ENCODE measurements at places on chromosomes 7 and 10. TPM values are rescaled to one million over a fixed set of nuclear protein-coding genes. Genes with fewer than 3 reads are reported as not detected.
A peak's percentile ranks its signal among the peaks of the same experiment; 100 is the strongest.

GRCh38 chr10:50410066-50410811, 158.9 kb upstream of the ASAH2 start:
- no peak for DNase-seq

DNA sequence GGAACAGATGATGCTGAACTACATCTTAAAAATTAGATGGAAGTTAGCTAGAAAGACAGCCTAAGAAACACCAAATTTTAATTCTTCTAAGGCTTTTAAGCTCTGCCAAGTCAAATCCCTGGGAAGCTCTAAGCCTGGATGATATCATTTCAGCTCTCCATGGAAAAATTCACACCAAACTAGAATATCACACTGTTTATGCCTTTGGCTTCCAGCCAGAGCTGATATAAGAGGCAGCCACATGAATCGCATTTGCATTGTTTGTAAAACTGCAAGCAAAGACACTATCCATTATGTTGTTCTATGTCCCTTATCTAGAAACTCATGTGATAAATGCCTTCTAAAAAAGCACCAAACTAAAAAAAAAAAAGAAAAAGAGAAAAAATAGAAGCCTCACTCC, 430.4 kb downstream of the GRID1 start:
- DNase-seq = no peak

DNA sequence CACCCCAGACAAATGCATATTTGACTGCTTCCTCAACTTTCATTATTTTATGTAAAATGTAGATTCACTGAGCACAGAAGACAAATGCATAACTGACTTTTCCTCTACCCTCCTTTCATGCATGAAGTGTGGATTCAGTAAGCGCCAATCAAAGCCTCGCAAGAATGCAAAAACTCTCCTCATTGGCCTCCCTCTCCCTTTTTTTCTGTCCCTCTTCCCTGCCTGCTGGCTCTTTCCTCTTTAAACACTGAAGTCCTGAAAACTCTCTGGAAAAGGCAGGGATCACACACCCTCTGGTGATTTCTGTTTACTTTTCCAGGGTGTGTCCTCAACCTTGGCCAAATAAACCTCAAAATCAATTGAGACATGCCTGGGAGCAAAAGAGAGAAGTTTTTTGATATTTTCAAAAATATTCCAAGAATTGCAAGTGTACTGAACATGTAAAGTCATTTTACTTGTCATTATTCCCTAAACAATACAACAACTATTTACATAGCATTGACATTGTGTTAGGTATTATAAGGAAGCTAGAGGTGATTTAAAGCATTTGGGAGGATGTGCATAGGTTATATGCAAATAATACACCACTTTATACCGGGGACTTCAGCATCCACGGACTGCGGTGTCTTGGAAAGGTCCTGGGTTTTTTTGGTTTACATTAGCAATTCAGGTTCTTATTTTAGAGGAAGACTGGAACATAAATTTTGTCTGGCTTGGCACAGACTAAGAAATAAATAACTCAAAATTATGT, 71.4 kb downstream of the SEC61G start:
- no peak for DNase-seq

DNA sequence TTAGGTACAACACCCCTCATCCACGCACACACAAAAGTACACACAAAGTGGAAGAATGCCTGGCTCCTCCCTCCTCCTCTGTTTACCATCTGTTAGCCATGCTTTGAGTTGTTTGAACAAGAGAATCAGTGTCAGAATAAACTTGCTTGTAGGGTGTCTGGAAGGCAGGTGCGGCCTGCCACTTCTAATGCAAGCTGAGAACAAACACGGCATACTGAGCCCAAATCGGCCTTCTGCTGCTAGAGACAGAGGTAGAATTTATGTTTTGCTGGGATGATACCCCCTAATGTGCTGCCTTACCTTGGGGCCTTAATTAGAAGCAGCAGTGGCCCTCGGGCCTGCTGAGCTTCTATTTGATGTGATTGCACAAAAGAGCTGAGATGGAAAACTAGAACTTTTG, 24.9 kb upstream of the FAM180A start:
- no peak for DNase-seq

DNA sequence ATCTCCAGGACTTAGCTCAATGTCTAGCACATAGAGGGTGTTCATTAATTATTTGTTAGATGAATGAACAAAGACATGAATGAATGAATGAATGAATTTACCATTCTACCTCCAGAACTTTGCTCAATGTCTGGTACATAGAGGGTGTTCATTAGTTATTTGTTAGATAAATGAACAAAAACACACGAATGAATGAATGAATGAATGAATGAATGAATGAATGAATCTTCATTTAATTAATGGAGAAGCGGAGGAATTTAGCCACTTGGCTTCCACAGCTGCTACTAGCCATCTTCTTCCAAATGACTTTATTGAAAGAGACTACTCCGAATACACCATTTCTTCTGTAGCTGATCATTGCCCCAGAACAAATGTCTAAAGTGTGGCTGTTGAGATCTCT, 368.9 kb downstream of the FRMD4A start:
- DNase-seq = no peak

DNA sequence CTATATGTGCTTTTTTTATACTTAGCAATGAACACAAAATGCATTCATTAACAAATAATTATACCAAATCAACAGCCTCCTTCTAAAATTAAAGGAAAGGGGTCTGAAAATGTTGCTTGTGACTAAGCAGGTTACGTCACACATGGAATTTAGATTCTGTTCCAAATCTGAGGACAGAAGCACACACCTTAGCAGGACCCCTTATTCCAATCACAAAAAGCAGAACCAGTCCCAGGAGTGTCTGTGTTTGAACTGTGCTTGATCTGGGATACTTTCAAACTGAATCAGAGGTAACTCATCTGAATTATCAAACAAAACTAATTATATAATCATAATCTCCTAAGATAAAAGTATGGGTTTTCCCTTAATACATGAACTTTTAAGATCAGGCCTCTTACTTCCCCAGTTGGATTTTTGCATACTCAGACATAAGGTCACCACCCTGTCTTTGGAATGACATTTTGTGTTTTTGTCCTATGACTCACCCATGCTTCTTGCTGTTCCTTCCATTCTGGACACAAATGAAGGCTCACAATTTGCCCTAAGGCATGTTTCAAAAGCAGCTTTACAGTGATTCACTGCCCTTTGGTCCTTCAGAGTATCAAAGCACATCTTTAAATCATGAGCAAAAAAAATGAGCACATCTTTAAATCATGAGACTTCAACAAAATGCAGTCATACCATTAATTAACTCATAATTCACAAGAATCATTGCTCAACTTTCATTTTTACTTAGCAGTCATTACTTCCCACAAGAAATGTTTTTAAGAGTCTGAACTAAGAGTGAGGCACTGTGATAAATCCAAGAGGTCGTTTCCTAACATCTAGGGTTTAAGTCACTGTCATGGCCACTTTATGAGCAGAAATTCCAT, 35.5 kb downstream of the SEMA3C start:
- no peak for DNase-seq

GRCh38 chr10:30999070-30999712, 32.5 kb downstream of the ZNF438 start:
- no peak for DNase-seq

GRCh38 chr7:361680-362401, 71.9 kb downstream of the FOXL3 start:
- DNase-seq = no peak

DNA sequence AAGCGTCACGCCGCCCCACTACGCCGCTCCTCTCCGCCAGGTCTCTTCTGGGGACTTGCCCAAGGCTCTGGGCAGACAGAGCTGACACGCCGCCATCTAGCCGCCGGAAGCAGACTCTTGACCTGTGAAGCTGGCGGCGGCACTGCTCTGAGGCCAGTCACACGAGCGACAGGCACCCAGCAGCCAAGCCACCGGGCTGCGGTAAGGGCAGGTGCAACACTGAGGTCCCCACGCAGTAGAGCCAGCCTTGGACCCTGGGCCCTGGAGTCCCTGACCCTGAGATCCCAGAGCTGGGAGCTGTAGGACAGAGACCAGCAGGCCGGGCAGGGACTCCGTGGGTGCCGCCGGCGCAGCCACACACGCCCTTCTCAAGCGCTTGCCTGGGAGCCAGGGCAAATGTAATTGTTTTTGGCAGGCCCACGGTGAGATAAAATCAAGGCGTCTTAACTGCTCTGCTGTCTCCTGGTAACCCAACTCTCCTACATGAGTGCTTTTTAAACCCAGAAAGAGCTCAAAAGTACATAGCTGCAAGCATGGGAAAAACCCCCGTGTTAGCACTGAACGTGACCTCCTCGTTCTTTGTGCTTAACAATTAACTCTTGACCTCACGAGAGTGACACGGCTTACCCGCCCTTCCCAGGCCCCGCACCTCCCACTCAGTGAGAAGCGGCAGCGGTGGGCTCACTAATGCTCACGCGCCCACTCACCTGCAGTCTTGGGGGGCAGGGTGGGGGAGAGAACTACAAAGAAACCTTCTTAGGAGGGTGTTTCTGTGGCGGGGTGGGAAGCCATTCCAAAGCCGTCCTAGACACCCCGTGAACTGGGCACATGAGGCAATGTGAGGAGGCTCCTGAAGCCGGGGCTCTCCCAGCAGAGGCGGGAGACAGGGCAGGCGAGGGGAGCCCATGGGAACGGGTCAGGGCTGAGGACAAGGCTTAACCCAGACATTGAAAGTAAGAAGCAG, 8.5 kb downstream of the GPER1 start:
- no peak for DNase-seq

The SAMD9 gene
- 1.9 TPM for total RNA-seq

- no peak for DNase-seq
These were observed 987 bp upstream of the EXOC6 start for GRCh38 chr10:92847202-92847864.

The SP4 gene
- total RNA-seq = 13.6 TPM

The FANK1 gene
- total RNA-seq = 60.9 TPM

GRCh38 chr7:21030237-21030871, 243.7 kb upstream of the SP8 start:
- DNase-seq = no peak

The ZC3HAV1L gene
- total RNA-seq = 22.6 TPM

The LRIT1 gene
- 6.6 TPM for total RNA-seq

DNA sequence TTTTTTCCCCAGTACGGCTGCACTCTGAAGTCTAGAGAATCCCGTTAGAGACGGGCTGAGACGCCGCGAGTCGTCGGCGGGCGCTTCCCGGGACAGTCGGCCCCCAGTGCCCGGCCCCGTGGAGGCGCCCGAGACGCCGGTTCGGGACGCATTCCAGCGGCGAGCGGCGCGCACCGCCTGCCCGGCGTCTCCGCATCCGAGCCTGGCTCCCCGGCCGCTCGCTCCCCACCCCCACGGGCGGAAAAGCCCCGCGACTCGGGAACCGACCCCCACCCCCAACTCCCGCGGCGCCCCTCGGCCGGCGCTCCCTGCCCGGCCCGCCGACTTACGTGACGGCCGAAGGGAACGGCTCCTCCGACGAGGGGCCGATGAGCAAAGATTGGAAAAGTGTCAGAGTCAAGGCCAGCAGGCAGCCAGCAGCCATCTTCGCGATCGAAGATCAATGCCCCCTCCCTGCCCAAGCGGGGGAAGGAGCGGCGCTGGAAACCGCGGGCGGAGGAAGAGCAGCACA, 486 bp downstream of the CACNA2D1 start:
- DNase-seq = peak; percentile 37

DNA sequence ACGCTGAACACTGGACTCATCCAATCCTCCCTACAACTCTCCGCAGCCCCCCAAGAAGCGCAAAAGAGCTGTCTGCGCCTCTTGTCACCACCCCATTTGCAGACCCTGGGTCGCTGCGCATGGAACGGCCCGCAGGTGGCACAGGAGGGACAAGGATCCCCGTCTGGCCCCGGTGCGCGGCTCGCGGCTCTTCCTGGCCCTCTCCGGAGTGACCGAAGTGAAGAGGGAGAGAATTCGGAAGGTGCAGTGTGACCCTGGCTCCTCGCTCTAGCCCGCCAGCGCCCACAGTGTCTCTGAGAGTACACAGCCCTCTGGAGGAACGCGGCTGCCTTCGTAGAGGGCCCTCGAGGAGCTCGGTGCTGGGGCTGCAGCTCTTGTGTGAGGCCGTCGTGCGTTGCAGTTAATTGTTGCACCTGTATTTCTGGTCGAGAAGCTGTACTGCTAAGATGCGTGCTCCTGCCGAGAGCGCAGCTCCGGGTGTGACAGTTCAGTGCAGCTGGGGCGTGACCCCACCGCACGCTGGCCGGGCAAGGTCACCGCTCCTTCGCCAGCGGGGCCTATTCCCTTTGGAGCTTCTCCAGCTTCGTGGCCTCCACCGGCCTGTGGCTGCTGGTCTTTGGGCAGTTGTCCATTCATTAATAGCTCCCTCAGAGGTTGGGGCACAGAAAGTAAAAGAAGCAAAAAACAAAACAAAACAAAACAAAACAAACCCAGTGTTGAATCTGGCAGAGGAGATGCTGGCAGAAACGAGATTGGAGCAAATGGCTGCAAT, 119.0 kb downstream of the SEC23IP start:
- no peak for DNase-seq

DNA sequence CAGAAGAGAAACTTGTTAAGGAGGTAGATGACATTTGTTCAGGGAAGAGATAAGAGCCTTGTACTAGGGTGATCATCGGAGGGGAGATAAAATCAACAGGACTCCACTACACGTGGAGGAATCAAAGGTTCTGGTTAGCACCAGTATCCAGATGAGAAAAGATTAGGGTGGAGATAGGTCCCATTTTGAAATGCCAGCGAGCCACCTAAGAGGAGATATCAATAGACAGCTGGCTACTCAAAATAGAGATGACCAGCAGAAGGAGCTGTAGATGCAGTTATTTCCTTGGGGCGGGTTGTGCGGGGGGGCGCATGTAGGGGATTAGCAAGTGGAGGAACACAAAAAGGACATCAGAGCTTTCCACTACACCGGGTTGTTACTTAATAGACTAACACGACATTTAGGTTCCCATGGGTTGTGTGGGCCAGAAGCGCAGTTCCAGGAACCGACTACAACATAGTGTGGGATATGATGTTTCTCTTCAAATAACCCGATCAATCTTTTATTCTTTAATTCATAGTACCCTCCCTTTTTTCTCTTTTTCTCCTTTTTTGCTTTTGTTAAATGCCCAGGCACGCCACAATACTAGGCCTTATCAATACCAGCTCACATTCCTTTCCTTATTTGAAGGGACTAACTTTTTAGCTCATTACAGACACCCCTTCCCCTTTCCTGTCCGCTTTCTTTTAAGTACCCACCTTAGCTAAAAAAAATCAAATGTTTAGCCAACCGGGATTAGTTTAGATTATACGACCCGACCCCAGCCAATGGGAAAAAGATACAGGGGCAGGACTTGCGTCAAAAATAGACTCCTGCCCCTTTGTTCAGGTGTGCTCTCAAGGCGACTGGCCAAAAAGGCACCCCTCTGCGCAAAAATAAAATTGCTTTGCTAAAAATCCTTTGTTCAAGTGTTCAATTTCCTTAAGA, 2.0 kb upstream of the KIF11 start:
- DNase-seq = peak; percentile 82

The PDK4 gene
- total RNA-seq = 32.8 TPM

DNA sequence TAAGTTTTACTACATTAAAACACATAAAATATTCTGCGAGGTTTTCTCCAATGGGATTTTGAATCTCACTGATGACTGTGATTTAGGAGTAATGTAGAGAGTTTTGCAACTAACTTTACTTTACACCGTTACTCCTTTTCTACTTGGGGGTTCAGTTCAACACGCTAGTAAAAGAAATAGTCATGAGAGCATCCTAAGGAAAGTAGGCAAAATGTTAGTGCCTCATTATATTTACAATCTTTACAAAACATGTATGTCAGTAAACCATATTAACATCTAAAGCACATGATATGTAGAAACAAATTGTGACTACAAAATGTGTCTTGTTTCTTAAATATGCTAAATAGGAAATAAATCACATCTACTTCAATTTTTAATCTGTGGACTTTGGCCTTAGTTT, 6.0 kb downstream of the MEOX2 start:
- DNase-seq = no peak

The FAM24B gene
- total RNA-seq = 12.6 TPM

Measured in testis (tissue), 5 donors.